ENCODE measurements at places on chromosomes 5 and 9.

- DNase-seq = no peak
Observed at GRCh38 chr5:81656783-81657182, 94.1 kb downstream of the SSBP2 start.

GRCh38 chr5:78534148-78534904 is 114.2 kb downstream of the LHFPL2 start:
- DNase-seq = peak; percentile 87

DNA sequence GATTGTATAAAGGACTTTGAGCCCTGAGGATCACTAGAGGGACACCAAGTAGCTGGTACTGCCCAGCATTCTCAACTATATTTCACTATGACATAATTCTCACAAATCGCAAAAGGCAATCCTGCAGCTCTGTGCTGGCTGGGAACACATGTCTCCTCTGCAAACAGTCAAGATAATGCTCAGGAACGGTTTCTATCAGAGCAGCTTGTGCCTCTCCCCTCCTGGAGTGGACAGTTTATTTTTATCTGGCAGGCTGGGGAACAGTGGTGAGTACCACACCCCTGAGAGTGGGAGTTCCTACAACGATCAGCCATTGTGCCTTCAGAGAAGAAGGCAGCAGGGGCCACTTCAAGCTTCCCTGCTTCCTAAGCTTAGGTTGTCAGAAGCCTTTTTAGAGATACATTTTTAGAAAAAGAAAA is 65.8 kb downstream of the ERAP1 start:
- DNase-seq = no peak

DNA sequence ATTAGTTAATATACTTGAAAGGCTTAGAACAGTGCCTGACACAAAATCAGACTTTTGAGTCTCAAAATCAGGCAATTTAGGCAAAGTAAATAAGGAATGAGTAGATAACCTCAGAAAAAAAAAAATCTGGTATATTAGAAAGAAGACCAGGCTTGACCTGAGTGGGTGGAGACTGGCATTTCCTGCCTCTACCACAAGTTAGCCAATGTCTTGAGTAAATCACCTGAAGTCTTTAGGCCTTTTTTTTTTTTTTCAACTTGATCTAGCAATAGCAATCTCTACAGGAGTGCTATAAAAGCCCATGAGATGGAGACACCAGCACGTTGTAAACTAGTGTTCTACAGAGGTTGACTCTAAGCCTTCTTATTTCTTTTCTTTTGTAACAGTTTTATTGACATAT is 104.2 kb upstream of the RASEF start:
- peak; percentile 48 for DNase-seq

- peak; percentile 37 for DNase-seq
Observed at GRCh38 chr5:54404568-54404967, 50.9 kb upstream of the HSPB3 start.

GRCh38 chr5:14265570-14265969 is 122.4 kb downstream of the TRIO start:
- DNase-seq = peak; percentile 97

DNA sequence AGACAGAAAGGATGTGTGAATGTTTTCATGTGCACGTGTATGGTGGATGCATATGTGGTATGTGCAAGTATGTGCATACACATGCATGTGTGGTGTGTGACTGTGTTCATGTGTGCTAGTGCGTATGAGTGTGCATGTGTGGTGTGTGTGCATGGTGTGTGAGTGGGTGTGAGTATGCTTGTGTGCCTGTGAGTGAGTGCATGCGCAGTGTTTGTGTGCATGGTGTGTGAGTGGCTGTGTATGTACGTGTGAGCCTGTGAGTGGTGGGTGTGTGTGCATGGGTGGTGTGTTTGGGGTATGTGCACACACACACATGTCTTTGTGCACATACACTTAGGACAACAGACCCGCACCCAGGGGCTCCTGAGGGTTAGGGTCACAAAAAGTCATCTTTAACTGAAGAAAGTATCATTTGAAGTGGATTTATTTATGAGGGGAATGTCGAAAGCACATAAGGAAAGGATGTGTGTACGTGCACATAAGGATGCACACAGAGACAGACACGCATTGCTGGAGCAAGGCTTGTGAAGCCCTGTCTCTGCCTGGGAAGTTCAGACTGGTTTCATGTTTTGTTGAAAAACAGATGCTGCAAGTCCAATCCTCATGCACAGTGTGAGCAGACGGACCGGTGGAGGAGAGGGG is 237.0 kb downstream of the SYK start:
- DNase-seq = no peak

DNA sequence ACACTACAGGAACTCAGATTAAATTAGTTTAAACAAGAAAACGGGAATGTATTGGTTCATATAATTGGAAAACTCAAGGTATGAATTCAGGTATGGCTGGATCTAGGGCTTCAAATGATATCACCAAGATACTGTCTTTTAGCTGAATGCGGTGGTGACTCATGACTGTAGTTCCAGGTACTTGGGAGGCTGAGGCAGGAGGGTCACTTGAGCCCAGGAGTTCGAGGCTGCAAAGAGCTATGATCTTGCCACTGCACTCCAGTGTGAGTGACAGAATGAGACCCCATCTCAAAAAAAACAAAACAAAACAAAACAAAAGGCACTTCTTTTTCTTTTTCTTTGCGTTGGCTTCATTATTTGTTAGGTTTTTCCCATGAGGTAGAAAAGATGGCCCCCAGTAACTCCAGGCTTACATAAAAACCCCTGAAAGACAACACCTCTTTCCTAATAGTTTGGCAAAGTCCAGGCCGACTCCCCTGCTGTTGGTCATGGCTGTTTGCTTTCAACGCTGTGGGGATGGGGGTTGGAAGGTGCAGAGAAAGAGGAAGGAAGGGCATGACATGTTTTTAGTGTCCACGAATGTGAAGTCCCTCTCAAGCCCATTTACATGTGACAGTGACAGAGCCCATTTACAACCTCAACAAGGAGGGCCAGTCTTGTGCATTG is 39.8 kb upstream of the CRB2 start:
- DNase-seq = no peak

DNA sequence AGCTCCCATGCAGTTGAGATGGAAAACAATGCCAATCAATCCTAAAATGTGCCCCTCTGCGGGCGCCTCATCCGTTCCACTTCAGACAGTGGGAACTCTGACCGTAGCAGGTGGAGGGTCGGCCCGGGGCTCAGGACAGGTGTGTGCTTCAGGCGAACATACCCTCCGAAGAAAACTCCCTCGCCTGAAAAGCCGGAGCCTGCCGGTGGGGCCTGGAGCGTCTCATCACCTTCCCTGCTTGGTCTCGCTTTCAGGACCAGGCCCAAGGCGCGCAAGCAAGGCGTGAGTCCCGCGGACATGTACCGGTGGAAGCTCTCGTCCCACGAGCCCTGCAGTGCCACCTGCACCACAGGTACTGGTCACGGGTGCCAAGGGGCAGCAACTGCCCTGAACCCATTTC is 26.4 kb downstream of the ADAMTSL2 start:
- no peak for DNase-seq

- DNase-seq = peak; percentile 81
Observed at GRCh38 chr5:60066502-60066901, 173.0 kb upstream of the PDE4D start.

GRCh38 chr9:17217272-17217671 is 82.4 kb downstream of the CNTLN start:
- DNase-seq = no peak

DNA sequence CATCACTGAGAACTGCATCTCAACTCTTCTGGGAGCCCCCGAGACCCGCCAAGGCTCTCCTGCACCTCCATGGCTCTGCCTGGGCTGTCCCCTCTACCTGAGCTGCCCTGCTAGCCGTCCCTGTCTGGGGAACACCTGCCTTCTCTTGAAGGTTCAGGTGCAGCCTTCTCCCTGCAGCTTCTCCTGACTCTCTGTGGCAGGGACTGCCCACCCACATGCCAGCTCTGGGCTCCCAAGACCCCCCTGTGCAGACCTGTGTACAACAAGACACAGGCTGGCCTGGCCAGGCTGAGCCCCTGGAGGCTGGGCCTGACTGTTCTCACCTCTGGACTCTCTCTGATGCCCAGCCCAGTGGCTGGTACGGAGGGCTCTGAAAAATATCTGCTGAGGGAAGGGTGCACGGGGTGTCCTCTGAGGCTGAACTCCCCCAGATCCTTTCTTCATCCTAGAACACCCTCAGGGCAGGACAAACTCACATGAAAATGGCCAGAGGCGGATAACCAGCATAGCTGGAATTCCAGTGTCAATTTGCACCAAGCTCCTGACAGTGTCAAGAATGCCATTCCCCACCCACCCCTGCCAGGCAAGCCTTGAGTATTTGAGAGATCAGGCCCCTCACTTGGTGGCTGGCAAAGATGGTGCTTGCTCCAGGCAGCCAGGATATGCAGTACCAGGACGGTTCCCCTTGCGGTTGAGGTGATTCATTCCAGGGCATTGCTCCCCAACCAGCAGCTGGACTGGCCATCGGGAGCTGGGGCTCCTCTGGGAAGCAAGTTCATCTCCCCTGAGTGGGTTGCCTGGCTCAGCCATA is 40.9 kb upstream of the SLC25A51 start:
- peak; percentile 79 for DNase-seq

- DNase-seq = peak; percentile 35
Observed at GRCh38 chr5:96844481-96844990, 31.8 kb upstream of the ERAP2 start.

GRCh38 chr5:80874162-80874561 is 86.0 kb upstream of the RASGRF2 start:
- no peak for DNase-seq

DNA sequence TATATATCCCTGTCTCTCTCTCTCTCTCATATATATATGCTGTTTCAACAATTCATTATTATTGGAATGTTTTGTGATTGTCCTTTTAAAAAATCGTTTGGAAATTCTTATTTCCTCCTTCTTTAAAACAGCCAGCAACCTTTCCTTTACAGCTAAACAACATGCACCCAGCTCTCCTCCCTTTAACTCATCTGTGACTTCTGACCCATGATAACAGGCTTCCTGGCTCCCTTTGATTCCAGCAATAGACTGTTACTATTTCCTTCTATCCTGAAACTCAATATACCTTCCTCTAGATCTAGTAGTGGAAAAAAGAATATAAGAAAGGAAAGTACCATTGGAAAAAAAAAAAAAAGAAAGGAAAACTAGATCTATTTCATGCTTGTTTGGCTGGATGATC is 254.7 kb upstream of the RGMB start:
- no peak for DNase-seq

DNA sequence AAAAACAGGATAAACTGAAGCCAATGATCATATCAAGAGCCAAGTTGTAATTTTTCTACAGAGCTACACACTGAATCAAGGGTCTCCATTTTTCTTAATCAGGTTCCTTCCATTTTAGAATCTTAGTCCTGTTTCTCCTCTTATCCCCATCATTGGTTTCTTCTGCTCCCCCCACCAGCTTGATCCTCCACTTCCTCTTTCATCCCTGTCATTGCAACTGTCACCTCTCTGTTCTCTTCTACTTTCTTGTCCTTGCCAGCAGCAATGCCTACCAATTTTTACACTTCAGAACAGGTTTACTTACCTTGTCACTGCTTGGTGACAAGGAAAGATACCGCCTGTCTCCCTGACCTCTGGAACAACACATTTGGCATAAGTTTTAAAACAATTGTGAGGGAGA is 97.3 kb downstream of the CFAP90 start:
- DNase-seq = no peak

DNA sequence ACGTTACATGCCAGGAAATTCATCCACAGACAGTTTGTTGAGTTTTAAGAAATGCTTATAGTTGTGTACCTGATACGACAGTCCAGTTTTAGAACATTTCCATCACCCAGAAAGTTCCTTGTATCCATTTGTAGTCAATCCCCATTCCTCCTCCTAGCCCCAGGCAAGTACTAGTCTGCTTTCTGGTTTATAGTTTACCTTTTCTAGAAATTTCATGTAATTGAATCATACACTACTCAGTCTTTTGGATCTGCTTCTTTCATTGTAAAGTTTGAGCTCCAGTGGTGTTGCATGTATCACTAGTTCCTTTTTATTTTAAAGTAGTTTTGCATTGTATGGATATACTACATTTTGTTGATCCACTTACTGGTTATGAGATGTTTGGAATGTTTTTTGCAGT is 291.2 kb downstream of the AOPEP start:
- DNase-seq = peak; percentile 36

DNA sequence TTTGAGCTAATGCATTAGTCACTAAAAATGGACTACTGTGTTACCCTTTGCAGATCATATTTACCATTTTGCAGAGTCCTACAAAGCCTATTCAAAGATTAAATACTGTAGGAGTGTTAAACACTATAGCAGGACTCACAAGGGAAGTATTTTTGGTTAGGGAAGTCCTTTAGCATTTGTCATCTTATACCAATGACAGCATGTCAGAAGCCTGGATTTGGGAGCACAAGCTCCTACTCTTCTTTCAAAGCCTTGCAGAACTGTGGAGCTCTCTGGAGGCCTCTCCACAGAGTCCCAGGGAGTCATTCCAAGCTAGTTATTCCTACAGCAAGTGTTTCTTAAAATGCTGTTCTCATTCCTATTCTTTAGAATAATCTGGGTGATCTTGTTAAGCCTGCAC is 288.8 kb downstream of the PIK3R1 start:
- no peak for DNase-seq

DNA sequence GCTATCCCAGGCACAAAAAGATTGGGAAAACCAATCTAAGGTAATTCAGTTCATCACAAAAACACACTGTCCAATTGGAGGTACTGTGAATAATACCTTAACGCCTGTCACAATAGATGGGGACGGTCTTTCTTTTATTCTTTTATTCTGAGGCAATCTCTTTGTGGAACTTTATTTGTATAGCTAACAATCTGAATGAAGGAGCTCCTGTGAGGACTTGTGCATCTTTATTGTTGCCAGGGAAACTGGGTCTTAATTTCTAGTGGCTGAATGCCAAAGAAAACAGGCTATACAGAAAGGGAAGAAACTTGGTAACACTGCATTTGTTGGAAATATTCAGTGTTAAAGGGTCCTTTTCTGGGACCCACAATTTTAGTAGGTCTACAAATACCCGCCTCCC is 546.9 kb upstream of the C9orf72 start:
- DNase-seq = no peak

DNA sequence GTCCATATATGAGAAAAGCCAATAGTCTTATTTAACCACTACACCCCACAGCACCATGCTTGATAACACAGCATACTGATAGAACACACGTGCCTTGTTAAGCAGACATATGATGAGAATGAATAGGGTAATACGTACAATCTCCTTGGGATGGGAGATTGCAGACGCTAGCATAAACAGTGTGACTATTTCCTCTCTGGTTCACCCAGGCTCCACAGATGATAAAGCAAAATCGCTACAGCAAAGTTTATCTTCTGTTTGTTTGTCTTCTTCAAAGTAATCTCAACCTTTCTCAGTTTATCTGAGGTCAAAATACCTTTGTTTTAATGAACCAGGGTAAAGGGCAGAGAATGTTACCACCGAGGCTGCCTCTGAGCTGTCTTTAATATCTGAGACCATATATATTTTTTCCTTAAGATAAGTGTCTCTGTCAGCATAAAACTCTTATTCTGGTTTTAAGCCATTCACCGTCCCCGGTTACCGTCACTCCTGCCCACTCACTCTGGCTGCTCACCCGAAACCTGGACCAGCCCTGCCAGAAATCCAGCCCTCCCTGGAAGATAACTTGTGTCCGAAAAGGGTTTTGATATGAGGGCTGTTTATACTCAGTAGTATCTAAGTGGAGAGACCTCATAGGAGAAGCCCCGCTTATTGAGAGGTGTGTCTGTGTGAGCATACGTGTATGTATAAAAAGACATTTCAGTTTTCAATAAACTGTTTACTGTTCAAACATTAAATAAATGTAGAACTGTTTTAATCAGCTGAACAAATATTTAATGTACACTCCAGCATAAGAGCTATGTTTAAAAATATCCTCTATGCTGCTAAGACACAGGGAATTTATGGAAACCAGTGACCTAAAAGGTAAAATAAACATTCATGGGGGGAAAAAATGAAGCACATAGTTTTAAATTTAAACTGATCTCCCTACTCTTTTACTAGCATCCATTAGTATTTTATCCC is 465.4 kb downstream of the RASEF start:
- DNase-seq = peak; percentile 16

- no peak for DNase-seq
Observed at GRCh38 chr5:133471699-133472098, 140.6 kb downstream of the FSTL4 start.

All from fibroblast of lung (primary cell).